Frontal cortex (tissue), 4 donors: ENCODE measurements at places on chromosomes 7 and 10. TPM values are rescaled to one million over a fixed set of nuclear protein-coding genes. Genes with fewer than 3 reads are reported as not detected.
A peak's percentile ranks its signal among the peaks of the same experiment; 100 is the strongest.

GRCh38 chr7:108002726-108003598 is at the start of gene LAMB1:
TSS of gene LAMB1 (minus strand) at chr7:108003161. CDS start at chr7:108002885, 276 bp downstream.
- peak; percentile 37 for DNase-seq

GRCh38 chr10:117626228-117626627 is 83.7 kb downstream of the EMX2 start:
- no peak for DNase-seq

DNA sequence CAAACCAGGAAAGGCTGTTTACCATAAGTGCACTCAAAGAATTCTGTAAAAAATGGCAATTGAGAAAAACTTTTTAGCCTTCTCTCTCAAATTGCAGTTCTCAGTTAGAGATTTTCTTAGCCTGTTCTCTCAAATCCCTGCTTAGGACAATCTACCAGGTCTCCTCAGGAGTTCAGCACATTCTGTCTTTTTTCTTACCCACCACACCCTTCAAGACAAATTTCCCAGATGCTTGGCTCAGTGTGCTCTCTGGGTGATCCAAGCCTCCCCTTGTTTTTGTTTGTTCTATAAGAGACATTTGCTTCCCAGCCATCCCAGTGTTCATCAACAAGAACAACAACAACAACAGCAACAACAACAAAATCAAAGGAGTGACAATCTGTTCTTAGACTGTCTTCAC is 87.3 kb downstream of the MACC1 start:
- DNase-seq: no peak

The SYT15B gene
- total RNA-seq: not detected

The CLDN3 gene
- total RNA-seq: not detected

DNA sequence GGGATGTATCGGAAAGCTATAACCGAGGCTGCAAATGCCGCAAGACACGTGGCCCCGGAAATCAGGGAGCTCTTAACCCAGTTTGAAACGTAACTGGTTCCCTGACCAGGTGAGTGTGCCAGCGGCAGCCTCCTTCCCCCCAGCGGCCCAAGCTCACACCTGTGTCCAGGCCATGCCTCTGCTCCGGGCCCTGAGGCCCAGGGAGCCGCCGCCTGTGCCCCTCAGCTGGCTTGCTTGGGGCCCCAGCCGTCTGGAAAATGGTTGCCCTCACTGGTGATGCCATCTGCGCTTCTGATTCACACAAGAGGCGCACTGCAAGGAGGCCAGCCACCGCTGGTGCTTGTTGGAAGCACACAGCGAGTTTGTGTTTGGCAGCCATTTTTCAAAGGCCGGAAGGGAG is 9.2 kb downstream of the PWWP2B start:
- DNase-seq: no peak

GRCh38 chr10:22305721-22306120 is 10.5 kb upstream of the COMMD3 start:
- no peak for DNase-seq

The SLC18A3 gene
- under 0.01 TPM for total RNA-seq

GRCh38 chr7:83819911-83820310 is 171.0 kb upstream of the SEMA3E start:
- DNase-seq: no peak

GRCh38 chr7:47677664-47678063 is 95.8 kb upstream of the TNS3 start:
- no peak for DNase-seq

DNA sequence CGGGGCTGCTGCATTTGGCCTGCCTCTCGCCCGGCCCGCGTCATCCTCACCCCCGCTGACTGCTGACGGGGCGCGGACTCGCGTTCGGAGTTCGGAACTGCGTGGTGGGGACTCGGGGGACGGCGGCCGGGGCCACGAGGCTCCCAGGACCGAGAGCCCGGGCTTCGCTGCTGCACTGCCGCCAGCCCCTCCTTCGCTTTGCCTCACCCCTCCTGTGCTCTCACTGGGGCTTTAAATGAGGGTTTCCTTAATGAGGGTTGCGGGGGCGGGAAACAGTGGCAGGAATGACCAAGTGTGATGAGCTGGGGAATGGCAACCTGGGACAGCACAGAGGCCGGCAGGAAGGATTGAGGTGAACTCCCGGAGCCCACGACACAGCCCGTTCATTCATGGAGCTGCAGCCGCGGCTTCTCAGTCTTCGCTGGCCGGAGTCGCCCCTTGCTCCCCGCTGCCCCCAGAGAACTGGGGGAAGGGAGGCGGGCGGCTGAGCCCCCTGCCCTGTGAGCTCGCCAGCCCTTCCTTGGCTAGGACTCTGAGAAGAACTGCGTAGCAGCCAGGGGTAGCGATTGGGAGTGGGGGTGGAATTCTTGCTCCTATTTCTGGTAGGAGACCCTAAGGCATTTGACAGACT is 1.5 kb upstream of the LRRC4 start:
- DNase-seq: peak; percentile 55

DNA sequence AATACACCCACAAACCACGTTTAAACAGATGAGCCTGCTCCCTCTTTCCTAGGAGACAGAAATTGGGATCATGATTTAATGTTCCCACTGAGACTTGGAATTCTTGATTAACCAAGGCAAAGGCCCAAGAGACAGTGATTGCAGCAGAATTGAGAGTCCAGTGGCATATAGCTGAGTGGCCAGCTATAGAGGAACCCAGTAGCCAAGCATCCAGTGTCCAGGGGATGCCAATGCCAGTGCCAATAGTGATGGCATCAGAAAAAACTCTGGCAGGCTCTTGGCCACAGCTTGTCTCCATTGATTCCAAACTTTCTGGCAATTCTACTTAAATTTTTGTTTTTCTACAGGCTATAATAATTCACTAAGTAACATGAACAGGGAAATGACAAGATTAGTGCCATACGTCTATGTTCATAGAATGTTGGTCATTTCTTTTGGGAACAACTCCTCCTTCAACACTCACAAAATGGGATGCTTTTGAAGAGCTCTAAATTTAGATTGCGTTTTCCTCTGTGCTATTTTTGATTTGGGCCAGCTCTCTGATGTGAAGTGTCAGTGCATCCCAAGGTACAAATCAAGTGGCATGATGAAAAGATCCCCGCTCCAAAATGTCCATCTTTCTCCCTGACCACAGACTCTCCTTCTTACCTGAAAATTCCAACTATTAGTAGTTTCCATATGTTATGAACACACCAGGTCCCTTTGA is 83.1 kb upstream of the A1CF start:
- no peak for DNase-seq

DNA sequence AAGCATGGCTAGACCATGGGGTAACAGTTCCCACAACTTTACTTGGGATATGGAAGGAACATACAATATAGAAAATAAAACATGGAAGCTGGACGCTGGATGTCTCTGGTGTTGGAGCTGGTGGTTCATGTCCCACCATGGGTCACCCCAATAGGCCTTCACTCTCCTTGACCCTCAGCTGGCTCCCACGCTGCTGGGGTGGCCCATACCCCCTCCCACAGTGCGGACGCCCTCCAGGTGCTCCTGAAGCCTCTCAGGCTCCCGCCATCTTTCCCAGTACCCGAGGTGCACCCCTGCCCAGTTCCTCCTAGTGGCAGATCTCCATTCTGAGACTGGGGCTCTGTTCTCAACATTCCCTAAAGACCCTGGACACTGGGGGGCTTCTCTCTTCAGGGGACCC is 5.8 kb upstream of the CPA1 start:
- no peak for DNase-seq

DNA sequence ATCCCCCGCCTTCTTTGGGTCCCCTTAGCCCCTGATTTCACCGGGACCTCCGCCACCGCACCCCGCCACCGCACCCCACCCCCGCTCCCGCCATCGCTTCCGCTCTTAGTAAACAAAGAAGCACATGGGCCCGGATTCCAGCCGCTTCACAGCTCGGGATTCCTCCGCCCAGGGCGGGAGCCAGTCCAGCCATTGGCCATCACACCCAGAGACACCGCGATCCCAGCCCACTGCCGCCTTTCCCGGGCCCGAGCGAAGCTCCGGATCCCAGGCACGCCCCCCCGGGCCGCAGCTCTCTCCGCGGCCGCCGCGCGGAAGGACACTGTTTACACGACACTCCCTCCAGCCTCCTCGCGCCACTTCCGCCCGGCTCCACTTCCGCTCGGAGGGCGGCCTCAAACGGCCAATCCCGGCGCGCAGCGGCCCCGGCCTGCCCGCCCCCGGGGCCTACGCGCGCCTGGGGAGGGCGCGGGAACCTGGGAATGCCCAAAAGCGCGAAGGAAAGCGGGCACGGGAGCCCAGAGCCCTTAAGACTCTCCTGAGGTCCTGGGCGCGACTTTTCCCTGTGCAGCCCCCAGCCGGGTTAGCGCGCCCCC is 679 bp downstream of the MCM7 start:
- DNase-seq: peak; percentile 94

- no peak for DNase-seq
Measured at GRCh38 chr10:132651511-132652029, 114.0 kb downstream of the INPP5A start.

DNA sequence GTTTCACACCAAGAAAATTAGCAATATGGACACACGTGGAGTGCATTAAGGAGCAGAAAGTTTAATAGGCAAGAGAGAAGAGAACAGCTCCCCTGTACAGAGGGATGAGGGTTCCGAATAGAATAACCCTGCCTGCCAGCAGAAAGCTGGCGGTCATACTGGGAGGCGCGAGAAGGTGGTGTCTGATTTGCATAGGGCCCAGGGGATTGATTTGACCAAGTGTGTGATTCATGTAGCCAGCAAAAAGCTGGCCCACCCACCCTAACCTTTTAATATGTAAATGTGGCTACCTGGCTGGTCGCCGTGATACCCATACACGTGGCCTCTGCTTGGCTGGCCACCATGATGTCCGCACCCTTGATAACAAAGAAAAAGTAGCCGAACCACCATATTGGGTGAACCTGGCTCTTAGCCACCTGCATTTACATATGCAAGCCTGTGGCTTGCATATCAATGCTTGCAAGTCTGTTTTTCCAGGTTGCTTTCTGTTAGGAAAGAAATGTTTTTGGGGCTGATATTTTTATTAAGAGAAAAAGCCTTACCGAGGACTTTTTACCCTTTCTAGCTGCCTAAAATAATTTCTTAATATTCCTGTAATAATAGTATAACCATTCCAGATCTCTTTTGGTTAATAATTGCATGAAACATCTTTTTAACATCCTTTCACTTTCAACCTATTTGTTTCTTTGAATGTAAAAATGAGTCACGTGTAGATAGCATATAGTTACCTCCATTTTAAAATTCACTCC is 20.5 kb upstream of the VWDE start:
- no peak for DNase-seq

- DNase-seq: no peak
Measured at GRCh38 chr10:69382382-69383117, 34.2 kb downstream of the TACR2 start.

The PON3 gene
- 0.41 TPM for total RNA-seq

DNA sequence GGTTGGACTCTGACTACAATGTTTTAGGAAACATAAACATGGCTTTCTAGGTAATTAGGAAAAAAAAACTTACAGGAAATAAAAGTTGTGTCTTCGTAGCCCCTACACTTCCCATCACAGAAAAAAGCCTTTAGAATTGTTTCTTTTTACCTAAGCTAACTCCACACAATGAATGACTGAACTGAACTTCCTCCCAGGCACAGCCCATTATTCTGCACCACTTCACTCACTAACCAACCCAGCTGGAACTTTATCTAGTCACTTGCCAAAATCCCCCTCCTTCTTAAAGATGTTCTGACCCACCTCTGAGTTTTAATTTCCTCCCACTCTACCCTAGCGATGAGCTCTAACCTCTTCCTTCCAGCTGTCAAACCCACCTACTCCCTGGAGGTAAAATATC is 91.7 kb upstream of the MEOX2 start:
- DNase-seq: no peak

DNA sequence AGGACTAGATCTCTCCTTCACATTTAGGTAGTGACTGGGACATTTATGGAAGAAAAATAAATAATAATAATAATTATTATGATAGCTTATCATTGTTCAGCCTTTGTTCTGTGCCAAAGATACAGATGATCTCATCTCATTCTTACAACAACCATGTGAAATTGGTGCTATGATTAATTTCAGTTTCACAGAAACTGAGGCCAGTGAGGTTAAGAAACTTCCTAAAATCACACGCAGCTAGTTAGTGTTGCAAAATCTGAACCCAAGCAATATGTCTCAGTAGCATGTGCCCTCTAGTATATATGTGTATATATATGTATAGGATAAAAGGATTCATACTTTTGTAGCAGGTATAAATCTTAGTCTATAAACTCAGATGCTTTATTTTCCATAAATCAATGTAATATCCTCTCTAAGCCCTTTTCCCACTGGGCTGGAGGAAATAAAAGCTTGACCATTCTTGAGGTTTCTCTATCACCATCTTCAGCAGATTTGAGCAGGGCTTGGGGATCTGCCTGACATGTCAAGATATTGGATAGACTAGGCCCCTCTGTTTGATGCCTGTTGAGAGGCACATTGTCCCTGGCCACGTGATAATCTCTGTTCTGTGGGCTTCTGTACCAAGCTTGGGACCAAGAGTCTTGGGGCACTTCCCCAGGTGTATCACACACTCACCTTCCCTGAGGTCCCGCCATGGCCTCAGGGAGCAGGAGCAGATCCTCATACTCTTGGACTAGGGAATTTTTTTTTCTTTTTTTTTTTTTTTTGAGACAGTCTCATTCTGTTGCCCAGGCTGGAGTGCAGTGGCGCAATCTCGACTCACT is 172.6 kb upstream of the NRP1 start:
- DNase-seq: no peak

GRCh38 chr10:93250010-93250409 is 176.3 kb downstream of the CYP26A1 start:
- DNase-seq: no peak

The TACC2 gene
- total RNA-seq: 14.7 TPM

The OR2F2 gene
- not detected for total RNA-seq

The CALHM3 gene
- total RNA-seq: not detected
